T-helper 2 cell (primary cell): ENCODE measurements at places on chromosomes 1 and 21.

- no peak for DNase-seq
Measured at GRCh38 chr1:47837866-47838561, 159.2 kb downstream of the TRABD2B start.

DNA sequence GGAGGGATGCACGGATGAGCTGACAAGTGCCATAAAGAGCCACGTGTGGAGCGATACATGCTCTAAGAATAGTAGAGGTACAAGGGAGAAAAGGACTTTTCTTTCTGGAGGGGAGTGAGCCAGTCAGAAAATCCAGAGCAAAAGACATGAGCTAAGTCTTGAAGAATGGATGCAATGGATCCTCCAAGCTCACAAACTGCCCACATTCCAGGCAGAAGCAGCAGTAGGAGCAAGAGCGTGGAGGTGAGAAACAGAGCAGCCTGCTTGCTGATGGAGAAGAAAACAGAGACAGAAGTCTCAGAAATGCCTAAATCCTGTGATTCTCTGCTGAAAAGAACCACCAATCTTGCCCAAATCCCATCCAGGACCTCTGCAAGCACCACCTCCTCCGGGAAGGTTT is 78.2 kb upstream of the RALGPS2 start:
- DNase-seq: no peak

DNA sequence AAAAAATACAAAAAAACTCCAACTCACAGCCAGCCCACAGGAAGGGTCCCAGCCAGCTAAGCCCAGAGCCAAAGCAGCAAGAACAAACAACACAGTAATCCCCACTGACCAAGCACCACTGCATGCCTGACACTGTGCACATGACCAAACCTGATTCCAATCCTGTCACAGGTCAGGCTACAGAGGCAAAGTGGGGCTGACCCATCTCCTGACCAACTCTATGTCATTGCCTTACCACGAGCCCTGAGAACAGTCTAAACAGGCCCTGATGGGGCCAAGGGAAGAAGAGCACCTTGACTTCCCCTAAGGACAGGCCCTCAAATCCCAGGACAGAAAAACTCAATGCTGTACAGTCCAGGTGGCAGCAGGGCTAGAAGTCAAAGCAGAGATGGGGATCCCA is 2.4 kb downstream of the LSS start:
- DNase-seq: no peak

DNA sequence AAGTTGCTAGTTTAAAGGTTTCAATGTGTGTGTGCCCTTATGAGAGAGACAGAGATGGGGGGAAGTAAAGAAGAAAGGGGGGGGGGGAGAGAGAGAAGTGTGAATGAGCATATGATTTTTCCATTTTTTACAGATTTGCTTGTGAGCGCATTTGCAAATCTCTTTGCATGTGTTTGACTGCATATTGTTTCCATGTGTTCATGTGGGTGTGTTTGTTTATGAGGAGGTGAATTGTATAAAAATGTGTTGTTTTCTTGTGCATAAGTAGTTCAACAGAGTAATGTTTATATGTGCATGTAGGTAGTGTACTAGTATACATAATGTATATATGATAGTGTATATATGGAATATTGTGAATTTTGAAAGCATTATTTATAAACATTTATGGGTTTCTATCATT is 205.9 kb upstream of the SPAG17 start:
- DNase-seq: no peak

GRCh38 chr1:45563843-45564242 is 13.2 kb downstream of the AKR1A1 start:
- no peak for DNase-seq

- DNase-seq: no peak
Measured at GRCh38 chr1:38454236-38454635, 405.3 kb downstream of the RRAGC start.

DNA sequence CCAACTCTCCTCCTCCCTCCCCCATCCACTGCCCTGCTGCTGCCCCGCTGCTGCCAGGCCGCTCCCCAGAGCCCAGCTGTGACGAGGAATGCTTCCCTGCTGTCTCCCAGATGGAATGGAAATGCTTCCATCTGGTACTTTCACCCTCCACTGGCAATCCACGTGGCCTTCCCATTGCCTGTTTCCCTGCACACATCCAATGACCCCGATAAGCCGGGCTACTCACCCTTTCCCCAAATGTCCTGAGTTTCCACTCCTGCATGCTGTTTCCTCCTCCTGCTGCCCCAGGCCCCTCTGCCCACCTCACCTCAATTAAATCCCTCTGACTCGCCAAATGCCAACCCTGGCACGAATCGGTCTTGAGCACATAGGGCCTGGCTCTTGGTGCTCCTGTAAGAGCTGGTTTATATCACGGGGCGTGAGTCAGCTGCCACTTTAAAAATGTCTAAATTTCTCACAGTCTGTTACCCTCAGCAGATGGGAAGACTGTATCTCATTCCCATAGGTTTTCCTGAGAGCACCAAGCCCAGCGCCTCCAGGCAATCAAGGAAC is 36.4 kb downstream of the MRAP start:
- no peak for DNase-seq

GRCh38 chr1:237324226-237324625 is 282.2 kb downstream of the RYR2 start:
- no peak for DNase-seq

- DNase-seq: no peak
Measured at GRCh38 chr1:178688244-178688643, 36.8 kb upstream of the RALGPS2 start.

DNA sequence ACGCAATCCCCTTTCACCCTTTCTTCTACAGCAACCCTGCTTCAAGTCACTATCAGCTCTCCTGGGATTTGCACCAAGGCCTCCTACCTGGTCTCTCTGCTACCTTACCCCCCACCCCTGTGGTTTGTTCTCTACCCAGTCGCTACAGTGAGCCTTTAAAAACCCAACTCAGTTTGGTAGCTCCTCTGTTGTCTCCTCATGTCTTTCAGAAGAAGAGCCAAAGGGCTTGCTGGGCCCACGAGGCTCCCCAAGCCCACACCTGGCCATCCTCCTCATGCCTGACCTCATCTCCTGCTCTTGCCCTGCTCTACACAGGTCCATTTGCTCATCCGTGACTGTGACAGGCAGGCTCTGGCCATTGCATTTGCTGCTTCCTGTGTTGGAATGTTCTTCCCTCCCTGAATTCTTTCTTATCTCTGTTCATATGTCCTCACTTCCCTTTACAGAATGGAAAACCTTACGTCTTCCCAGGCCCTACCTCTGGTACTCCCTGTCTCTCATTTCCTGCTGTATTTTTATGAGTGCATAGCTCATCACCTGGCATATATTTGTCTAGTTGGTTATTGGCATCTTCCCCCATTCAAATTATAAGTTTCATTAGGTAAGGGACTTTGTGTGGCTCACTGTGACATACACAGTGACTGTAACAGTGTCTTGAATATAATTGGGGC is 3.3 kb downstream of the RGS16 start:
- no peak for DNase-seq

DNA sequence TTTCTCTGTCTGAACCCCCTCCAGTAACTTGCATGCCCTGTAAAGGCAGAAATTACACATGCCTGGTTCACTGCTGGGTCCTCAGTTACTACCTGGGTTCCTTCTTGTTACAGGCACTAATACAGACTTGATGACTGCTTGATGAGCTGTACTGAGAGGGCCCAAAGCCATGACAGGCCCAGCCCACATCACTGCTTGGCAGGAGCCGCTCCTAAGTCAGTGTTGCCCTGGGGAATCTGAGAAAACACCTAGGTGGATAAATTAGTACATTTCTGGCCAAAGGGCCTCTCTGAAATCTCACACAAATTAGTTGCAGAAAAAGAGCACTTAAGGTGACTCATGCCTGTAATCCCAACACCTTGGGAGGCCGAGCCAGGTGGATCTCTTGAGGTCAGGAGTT is 37.8 kb upstream of the IRF2BP2 start:
- no peak for DNase-seq

DNA sequence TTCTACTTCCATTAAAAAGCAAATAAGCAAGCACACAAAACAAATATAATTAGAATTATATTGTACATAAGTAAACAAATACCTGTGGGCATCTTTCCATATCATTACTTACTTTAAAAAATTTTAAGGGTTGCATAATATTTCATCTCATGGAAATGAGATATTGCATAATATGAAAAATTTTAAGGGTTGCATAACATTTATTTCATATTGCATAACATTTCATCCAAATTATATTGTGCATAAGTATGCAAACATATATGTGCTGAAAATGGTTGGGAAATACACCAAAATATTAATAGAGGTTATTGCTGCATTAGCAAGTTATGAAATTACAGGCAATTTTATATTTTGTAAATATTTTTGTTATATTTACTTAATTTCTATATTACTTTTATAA is 213.7 kb downstream of the KCNH1 start:
- DNase-seq: no peak

DNA sequence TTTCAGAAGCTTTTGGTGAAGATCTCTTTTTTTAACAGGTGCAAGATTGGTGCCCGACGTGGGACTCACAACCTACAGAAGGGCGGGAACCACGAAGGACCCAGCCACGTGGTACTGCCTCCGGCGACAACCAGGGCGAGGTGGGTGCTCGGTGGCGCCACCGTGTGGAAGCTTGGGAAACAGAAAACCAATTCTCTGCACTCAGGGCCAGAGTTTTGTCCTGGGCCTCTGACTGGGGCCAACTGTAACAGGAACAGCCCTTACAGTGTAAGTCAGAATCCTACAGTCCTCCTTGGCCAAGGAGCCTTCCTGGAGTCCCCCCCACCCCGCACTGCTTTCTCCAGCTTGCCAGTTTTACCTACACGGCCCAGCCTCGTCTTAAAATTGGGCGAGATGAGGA is 11.6 kb upstream of the S100A7A start:
- peak; percentile 25 for DNase-seq

DNA sequence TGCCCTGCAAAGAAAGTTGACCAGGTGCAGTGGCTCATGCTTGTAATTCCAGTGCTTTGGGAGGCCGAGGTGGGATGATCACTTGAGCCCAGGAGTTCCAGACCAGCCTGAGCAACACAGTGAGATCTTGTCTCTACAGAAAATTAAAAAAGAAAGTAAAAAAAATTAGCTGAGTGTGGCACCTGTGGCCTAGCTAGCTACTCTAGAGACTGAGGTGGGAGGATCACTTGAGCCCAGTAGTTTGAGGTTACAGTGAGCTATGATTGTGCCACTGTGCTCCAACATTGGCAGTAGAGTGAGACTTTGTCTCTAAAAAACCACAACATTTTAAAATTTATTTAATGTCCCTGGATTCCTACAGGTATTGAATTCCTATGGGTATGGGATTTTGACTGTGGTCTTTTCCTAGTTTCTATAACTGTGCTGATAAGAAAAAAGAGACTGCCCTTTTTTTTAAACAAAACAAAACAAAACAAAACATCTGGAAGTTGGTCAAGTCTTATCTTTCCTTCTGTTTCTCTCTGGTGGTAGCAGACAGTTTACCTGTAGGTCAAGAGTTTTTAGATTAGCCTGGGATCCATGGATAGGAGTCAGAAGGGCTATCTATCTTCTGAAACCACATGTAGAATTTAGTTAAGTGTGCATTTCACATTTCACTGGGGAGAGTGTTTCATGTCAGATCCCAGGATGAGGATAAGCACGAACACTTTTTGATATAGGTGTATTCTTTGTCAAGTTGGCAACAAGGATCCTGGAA is 18.8 kb downstream of the UCK2 start:
- DNase-seq: no peak

- no peak for DNase-seq
Measured at GRCh38 chr1:214187933-214188332, 93.0 kb upstream of the SMYD2 start.

GRCh38 chr21:42376338-42376982 is 10.1 kb upstream of the TFF1 start:
- no peak for DNase-seq

GRCh38 chr1:167102906-167103573 is 9.2 kb downstream of the STYXL2 start:
- no peak for DNase-seq

- DNase-seq: no peak
Measured at GRCh38 chr1:6867729-6868659, 82.7 kb downstream of the CAMTA1 start.

GRCh38 chr1:26016258-26016952 is 5.2 kb upstream of the EXTL1 start:
- DNase-seq: no peak

GRCh38 chr1:226063977-226064815 is 1.7 kb downstream of the H3-3A start:
- DNase-seq: no peak

DNA sequence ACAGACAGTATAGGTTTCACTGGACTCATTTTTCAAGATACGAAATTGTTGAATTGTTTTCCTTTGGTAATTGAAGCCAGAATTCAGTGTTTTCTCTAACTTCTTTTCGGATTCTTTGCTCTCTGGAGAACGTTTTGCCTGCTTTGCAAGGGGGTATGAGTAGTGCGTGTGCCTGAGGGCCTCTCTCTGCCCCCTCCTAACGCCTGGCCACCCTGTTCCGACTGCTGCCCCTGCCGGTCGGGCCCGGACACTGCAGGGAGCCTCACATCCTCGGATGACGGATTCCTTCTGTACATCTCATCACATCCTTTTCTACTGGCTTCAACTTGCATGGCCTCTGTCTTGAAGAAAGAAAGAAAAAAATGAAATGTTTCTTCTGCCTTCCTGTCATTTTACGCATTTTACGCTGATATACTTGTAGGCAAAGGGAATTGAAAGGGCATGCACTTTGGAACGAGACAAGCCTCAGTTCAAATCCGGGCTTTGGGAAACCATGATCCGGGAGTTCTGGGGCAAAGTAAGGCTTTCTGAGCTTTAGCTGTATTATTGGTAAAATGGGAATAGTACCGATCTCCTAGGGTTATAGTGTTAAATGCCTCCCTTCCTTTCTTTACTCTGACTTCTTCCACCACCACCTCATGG is 65.1 kb downstream of the DISC1 start:
- no peak for DNase-seq

DNA sequence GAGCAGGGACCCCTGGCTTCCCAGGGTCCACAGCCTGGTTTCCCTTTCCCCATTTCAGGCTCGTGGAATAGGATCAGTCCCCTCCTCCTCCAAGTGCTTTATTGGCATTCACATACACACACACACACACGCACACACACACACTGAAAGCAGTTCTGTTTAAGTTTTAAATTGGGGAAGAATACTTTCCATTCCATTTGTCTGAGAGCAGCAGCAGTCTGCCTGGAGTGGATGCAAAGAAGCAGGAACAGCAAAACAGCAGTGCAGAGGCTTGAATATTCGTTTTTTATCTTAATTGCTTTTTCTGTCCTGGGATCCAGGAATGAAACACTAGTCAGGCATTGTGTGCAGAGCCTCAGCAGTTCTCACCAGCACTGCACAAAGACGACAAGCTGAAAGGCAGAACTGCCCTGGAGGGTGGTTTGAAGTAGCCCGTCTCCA is 7.1 kb downstream of the CYB561D1 start:
- no peak for DNase-seq

DNA sequence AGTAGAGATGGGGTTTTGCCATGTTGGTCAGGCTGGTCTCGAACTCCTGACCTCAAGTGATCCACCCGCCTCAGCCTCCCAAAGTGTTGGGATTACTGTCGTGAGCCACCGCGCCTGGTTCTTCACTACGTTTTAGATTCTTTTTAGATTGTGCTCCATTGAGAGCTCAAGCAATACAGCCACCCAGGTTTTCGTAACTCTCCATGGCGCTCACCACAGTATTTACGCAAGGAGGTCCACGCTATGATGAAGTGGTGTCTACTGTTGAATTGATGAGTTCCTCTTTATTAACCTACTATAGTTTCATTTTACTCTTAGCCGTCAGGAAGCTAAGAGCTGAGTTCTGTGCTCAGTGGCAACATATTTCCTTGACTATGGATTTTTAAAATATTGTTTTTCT is 1.8 kb upstream of the KIF1B start:
- DNase-seq: no peak

GRCh38 chr1:182617734-182618351 is 13.7 kb upstream of the RGS16 start:
- DNase-seq: no peak
